ENCODE measurements at places on chromosomes 12 and 14.

- DNase-seq: no peak
Observed at GRCh38 chr12:12741660-12742059, 24.5 kb downstream of the CDKN1B start.

GRCh38 chr12:105858981-105859710 is 279.6 kb downstream of the NUAK1 start:
- DNase-seq: no peak

DNA sequence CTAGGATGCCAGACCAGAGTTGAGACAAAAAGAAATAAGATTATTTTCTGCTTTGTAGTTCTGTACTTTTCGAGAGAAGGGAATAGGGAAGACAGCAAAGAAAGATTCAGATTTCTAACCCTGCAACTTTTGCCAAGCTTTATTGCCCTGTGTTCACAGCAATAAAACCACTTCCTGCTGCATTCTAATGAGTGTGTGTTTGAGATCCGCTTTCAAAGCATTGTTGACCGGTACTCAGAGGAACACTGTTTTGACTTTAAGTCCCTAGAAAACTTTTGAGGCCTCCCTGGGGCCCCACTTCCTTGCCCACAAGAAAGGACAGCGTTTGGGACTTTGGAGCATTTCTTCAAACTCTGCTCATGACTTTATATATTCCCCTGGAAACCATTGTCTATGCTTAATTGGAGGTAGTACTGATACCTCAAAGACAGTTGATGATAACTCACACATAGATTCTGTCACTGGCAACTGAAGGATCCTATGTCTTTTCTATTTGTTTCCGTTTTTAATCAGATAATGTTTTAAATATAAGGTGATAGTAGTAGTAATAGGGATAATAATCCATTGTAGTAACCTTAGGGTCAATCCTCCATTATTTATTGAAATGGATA is 1.3 kb downstream of the RNASE6 start:
- peak; percentile 11 for DNase-seq

DNA sequence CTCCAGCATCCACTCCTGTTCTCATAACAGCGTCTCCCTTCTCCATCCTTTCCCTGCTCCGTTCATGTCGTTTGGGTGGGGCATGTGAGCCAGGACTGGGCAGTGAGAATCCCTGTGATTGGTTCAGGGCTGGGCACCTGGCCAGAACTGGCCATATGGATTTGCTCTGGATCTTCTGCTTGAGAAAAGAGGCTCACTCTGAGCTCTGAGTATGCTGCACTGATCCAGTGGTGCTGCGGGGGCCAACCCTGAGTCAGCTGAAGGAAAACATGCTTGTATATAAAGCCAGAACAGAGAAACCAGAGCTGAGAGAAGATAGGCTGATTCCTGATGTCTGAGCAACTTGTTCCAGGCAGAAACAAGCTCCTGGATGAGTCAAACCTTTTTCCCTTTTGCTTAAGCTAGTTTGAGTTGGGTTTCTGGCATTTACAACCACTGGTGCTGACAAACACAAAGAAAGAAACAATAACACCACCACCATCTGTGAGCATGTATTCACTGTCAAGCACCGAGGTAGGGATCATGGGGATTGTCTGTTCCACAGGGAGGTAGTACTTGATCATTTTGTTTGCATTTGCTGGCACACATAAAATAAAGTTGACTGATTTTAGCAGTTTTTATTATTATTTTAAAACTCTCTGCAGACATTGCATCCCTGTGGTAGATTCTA is 14.0 kb upstream of the HPD start:
- DNase-seq: no peak

DNA sequence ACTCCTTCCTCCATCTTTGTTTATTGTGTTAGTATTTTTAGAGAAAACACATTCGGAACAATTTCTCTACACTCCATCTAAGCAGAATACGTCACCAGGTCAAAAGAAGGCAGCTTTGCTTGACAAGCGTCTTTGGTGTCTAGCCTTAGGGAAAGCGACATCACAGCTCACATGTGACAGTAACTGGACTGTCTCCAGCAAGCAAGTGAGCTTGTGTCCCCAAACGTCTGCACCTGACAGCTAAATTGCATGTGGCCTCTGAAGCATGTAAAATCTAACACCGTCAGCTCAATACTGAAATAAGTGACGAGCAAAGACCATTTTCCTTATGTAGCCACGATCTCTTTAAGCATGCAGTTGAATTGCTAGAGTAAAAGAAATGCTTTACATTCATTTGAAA is 509.8 kb downstream of the GLT1D1 start:
- no peak for DNase-seq

Measured in stimulated activated naive CD8-positive, alpha-beta T cell treated with anti-CD3 and anti-CD28 coated beads, Interleukin-15, amount 100 ng/mL, for 72 hours (primary cell).